NCI-H524 (cell line): ENCODE measurements at places on chromosomes 5 and 9.

- no peak for DNase-seq
Observed at GRCh38 chr5:175821790-175822211, 49.6 kb upstream of the CPLX2 start.

- no peak for DNase-seq
Observed at GRCh38 chr5:12901696-12902095, 997.5 kb upstream of the CTNND2 start.

- DNase-seq = peak; percentile 93
Observed at GRCh38 chr5:88683506-88684135, 199.4 kb downstream of the MEF2C start.

GRCh38 chr5:41413074-41413473 is 97.3 kb downstream of the PLCXD3 start:
- no peak for DNase-seq

DNA sequence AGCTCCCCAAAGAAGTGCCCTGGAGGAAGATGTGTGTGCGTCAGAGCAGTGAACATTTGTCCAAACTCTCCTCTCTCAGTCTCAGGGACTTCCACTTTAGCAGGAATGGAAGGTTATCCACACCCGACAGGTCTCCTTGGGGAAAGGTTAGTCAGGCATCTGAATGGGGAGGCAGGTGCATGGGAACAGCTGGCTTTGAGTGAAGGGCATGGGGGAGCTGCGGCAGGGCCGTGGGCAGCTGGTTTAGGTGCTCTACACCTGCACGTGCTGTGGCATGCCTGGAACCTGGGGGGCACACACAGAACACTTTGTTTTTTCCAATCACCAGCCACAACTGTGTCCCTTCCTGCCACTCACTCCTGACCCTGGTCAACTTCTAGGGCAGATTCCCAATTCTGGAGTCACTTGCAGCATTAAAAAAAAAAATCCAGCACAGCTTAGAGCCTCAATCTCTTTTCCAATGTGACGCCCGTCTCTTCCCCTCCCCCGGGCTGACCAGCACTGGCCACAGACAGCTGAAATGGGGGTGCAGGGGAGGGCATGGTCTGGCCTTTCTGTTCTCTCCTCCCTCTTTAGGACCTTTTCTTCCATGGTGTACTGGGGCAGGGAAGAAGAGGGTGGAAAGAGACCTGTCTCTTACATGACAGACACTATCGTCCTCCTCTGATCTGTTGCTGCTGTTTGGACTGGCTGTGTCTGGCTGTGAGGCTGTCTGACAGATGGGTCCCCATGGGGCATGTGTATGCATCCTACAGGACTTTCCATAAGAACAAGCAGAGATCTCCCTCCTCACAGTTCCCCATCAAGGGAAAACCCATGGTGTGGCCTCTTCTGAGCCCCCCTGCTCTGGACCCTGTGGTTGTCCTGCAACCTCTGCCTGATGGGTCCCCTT is 9.5 kb upstream of the IL3 start:
- DNase-seq = no peak

- DNase-seq = no peak
Observed at GRCh38 chr5:6717247-6717646, 4.0 kb downstream of the TENT4A start.

- peak; percentile 68 for DNase-seq
Observed at GRCh38 chr5:9104571-9105339, 441.1 kb downstream of the SEMA5A start.

DNA sequence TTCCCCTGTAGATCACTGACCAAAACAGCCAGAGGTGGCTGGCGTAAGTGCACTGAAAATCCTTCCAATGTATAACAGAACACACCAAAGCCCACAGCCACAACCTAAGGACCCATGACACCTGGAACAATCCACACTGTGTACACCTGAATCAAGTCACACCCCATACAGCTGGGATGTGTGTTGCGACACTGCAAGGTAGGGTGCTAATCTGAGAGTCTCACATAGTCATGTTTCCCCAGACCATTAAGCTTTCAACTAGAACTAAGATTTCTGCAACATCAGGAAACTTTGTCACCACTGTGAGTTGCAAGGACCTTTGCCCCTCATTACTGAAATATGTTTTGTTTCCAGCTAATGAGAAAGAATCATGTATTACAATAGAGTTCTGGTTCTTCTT is 59.4 kb downstream of the MED27 start:
- no peak for DNase-seq

DNA sequence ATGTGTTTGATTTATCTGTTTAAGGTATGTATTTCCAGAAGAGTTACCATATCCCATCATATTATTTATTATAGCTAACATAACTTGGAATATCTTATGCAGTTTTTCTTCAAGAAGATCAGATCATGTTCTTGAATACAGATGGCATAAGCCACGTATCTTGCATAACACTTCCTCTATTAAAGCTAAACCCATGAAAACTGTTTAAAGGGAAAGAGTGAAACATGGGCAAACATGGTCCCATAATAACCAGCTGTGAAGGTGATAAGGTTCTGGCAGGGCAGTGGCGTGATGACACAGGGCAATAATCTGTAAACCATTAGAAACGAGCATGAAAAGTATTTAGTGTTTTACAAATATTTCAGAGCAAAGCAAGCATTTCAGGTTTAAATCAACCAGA is 34.2 kb downstream of the EFNA5 start:
- DNase-seq = no peak

DNA sequence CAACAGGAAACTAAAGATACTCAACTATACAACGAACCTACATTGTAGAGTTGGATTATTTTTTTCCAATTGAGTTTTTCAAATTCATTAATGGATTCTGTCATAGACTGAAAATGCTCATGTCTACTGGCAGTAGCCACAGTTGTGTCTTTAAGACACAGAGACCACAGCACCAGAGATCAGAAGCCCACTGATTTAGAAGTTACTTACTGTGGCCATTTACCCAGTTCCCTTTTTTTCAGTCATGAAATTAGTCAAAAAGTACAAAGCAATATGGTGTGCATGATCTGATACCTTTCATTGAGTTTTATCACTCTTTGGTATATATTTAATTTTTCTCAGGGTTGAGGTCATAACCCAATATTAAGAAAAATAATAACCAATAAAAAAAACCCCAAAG is 1640.2 kb upstream of the WWC1 start:
- no peak for DNase-seq
